ENCODE measurements at places on chromosomes 13 and 19.
A peak's percentile ranks its signal among the peaks of the same experiment; 100 is the strongest.

GRCh38 chr19:55157064-55157908, at the start of gene TNNI3:
Gene TNNI3, minus strand, starts transcription at chr19:55157732. Its CDS starts 143 bp downstream, at chr19:55157589.
- DNase-seq, result no peak

DNA sequence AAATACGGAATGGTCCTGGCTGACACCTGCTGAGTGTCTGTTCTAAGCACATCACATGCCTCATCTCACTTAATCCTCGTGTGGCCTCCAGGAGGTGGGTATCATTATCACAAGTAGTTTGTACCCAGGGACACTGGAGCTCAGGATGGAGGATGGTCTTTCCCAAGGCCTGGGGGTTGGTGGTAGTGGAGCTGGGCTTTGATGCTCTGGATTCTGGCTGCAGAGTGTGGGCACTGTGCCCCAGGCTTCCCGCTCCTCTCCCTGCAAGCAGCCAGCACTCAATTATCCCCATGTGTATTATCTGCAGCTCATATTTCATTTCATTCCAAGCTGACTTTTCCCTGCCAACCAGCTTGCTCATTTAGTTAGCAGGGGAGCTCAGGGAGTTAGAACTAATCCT, 52.1 kb downstream of the SIAH3 start:
- DNase-seq, result no peak

- no peak for DNase-seq
Measured at GRCh38 chr19:42274065-42274682, 5.1 kb downstream of the CIC start.

- DNase-seq, result no peak
Measured at GRCh38 chr13:106986687-106987426, 418.9 kb upstream of the ARGLU1 start.

DNA sequence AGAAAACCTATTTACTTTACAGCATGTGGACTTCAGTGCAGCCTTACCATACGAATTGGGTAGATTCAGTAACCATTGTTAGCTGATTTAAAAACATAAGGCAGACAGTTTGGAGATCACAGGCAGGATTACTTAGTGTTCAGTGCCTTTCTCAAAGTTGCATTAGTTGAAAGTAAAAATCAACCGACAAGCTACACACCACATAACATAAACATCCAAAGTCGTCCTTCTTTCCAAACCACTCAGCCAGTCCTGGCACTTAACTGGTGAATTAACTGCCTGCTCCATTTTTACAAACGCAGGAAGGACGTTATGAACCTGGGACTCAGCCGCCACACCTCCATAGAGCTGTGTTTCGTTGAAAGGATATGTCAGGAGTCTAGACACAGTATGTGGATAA, 91.4 kb downstream of the COL4A1 start:
- DNase-seq, result no peak

DNA sequence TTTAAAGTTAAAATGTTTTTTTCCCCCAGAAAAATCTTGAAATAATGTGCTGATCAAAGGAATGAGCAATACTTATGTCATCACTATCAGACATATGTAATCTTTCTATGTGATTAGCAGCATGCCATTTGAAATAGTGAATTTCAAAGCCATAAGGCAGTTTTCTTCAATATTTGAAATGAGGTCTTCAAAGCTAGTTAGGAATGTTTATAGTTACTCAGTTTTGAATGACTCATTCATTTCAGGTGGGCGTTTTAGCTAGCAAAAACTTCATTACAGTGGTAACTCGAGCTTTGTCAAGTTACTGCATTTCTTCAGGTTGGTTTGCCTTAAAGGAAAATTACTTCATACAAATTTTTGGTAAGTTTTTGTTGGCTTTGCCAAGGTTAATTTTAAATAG, 102.1 kb downstream of the ATP8A2 start:
- DNase-seq, result no peak

DNA sequence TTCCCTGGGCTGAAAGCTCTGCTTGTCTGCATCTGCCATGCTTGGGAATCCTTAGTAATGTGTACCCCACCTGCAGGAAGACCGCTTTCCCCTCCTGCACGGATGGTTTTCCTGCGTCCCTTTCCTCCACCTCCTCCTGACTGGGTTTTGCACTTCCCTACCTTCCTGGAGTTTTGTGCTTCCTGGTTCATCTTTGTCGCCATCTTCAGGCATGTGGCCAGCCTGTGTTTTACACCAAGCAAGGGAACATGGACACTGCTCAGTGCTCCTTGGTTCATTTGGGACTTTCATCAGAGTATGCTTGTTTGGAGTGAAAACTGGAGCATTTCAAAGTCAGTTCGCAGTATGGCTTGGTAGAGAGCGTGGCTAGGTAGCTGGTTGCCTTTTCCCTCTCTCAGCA, 30.7 kb downstream of the ERICH6B start:
- DNase-seq, result no peak

GRCh38 chr13:26727633-26728032, 33.0 kb downstream of the GPR12 start:
- DNase-seq, result no peak

DNA sequence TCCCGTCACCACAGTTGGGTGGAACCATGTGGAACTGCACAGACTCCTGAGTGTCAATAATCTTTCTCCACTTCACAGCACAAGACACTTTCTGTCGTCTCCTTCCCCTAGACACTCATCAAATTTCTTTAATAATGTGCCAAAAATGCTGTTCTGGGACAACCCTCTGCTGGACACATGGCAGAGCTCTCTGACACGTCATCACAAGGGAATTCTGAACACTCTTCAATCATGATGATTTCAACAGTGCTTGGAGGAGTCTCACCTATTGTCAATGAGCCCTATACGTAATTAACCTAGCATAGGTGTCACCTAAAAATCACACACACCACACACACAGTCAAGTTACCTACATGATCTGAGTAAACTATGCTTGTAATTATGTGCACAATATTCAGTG, 141.3 kb downstream of the STOML3 start:
- DNase-seq, result no peak

GRCh38 chr19:2949939-2950285, 5.1 kb upstream of the ZNF77 start:
- DNase-seq, result no peak

DNA sequence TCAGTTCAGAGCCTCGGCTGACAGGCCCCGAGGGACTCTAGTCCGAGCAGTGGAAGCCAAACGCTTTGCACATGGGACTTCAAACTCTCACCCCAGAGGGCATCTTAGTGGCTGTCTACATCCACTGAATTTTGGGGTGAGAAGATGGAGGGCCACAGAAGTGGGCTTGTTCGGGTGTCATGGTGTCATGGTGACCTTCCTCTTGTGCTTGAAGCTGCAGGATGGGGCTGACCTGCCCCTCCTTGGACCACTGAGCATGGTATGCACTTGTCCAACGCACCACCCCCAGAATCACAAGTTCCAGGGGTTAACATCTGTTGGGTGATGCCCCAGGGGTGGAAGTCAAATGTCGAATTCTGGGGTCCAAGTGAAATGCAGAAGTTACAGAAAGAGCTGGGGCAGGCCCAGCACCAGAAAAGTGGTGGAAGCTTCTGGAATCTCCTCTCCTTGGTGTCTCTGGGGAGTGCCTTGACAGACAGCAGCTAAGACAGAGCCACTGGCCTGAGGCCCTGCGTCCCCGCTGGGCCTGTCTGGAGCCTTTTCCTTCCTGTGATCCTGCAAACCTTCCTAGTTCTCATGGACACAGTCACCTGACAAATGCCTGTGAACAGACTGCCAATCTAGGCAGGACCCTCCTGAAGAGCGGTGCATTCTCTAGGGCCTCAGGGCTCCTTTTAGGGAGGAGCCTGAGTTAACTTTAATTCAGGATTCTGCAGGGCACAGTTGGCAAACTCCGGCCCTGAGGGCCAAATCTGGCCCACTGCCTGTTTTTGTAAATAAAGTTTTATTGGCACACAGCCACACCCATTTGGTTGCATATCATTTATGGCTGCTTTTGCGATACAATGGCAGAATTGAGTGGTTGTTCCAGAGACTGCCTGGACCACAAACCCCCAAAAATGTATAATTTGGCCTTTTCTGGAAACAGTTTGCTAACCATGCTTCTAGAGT, 65.1 kb upstream of the RANBP3 start:
- DNase-seq, result no peak

DNA sequence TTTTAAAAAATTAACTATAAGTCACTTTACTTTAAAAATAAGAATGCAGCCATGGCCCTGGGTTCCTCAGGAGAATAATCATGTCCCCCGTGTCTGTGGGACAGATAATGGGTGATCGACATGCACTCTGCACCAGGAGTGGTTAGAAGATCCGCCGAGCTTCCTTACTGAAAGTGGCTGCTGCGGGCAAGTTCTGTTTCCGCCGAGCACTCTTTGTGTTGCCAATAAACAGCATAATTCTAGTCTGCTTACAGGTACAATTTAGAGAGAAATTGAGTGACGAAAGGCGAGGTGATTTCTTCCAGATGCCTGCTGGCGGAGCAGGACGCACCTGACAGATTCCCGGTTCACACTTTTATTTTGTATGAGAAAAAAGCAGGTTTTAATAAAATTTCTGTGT, 139.0 kb downstream of the SOX1 start:
- DNase-seq, result no peak

DNA sequence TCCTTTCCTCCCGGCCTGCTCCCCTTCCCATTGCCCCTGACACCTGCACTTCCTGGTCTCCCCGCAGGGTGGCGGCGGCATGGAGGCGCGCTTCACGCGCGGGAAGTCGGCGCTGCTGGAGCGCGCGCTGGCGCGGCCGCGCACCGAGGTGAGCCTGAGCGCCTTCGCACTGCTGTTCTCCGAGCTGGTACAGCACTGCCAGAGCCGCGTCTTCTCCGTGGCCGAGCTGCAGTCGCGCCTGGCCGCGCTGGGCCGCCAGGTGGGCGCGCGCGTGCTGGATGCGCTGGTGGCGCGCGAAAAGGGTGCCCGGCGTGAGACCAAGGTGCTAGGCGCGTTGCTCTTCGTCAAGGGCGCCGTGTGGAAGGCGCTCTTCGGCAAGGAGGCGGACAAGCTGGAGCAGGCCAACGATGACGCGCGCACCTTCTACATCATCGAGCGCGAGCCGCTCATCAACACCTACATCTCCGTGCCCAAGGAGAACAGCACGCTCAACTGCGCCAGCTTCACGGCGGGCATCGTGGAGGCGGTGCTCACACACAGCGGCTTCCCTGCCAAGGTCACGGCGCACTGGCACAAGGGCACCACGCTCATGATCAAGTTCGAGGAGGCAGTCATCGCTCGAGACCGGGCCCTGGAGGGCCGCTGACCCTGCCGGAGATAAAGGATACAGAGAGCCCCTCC, 1.7 kb downstream of the TRAPPC5 start:
- no peak for DNase-seq

- peak; percentile 54 for DNase-seq
Measured at GRCh38 chr13:43159026-43159461, 135.7 kb downstream of the DNAJC15 start.

GRCh38 chr13:60379837-60380565, 17.0 kb upstream of the TDRD3 start:
- no peak for DNase-seq

GRCh38 chr19:45733160-45733810, at the start of gene MEIOSIN:
Gene MEIOSIN, plus strand, starts transcription at chr19:45733439. Its CDS starts 1,938 bp downstream, at chr19:45735377.
- no peak for DNase-seq

DNA sequence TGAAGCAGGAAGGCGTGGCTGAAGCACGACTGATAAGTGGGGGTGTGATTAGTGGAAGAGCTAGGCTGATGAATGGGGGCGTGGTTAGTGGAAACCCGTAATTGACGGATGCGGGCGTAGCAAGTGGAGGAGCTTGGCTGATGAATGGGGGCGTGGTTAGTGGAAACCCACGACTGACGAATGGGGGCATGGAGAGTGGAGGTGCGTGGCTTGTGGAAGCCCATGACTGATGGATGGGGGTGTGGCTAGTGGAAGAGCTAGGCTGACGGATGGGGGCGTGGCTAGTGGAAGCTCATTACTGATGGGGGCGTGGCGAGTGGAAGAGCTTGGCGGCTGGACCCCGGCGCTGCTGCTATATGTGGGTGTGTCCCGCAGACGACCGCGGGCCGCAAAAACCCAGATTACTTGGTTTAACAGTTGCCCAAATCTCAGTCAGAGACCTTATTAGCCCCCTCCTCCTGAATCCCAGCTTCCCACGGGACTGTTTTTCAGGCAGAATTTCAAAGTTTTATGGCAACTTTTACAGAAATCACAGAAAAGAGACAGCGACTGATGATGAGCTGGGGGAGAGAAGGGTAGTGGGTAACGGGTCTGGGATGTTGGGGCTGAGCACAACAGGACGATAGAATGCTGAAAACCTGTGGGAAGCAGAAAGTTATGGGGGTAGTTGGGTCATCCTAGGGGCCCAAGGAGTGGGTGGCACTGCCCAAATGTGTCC, 9.0 kb upstream of the MEIS3 start:
- peak; percentile 99 for DNase-seq

- no peak for DNase-seq
Measured at GRCh38 chr13:86486582-86486981, 687.4 kb upstream of the SLITRK6 start.

GRCh38 chr13:39353988-39354387, 249.0 kb downstream of the LHFPL6 start:
- peak; percentile 15 for DNase-seq

DNA sequence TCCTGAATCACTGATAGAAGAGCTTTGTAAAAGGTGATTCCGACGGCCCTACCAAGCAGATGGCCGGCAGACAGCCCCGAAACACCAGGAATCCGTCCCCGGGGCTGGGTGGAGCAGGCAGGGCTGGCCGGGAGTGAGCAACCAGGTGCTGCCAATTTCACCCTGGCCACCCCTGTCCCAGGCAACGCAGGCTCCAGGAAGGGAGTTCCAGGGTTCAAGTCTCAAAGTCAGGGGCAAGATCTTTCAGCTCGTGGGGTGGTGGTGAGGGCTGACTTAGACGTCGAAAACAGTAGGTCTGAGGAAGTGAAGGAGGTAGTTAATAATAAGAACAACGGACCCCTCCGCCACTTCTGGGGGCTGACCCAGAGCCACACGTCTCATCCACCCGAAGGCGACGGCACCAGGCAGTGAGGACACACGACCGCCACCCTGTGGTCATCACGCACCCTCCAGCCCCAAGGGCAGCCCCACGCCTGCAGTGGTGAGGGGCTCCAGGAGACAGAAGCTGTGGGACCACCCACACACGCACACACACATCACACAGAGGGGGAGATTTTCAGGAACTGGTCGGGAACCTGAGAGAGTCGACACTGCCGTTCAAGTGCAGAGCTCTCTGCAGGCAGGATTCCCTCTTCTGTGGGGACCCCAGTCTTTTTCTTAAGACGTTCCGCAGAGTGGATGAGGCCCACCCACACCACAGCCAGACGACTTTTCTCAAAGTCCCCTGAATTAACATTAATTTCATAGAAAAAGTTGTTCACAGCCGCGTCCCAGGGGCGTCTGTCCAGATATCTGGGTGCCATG, 67.2 kb downstream of the SPACA7 start:
- DNase-seq, result no peak

- no peak for DNase-seq
Measured at GRCh38 chr13:30133554-30133912, 173.8 kb downstream of the KATNAL1 start.

DNA sequence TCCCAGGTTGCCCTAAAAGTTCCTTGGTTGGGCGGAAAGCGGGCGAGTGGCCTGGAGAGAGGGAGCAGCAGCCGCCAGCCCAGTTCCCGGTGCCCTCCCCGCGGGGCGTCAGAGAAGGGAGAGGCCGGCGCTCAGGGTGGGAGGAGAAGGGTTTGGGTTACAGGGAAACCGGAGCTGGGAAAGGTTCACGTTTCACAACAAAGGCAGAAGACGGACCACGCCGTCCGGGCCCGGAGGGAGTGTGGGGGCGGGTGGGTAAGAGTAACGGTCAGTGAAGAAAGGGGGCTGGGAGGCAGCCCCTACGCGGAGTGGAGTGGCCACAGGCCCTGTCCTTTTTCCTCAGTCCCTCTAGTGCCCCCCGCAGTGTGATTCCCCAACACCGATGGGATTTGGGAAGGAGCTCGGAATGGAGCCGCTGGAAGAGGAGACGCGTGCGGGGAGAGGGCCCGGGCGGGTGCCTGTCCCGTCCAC, 1.6 kb downstream of the SIX5 start:
- peak; percentile 51 for DNase-seq

- DNase-seq, result no peak
Measured at GRCh38 chr19:3420909-3421619, 54.7 kb downstream of the NFIC start.
